ENCODE measurements at places on chromosomes 13 and 19. TPM values are rescaled to one million over a fixed set of nuclear protein-coding genes. Genes with fewer than 3 reads are reported as not detected.

CCDC8 gene
- total RNA-seq: not detected

RPL28 gene
- 2,333 TPM for total RNA-seq

MAMSTR gene
- total RNA-seq: 0.40 TPM

KIR2DL3 gene
- not detected for total RNA-seq

Measured in A549 treated with ZK216348 at 1 μM for 4 hours (cell line).